ENCODE measurements at places on chromosomes 12 and 14.

DNA sequence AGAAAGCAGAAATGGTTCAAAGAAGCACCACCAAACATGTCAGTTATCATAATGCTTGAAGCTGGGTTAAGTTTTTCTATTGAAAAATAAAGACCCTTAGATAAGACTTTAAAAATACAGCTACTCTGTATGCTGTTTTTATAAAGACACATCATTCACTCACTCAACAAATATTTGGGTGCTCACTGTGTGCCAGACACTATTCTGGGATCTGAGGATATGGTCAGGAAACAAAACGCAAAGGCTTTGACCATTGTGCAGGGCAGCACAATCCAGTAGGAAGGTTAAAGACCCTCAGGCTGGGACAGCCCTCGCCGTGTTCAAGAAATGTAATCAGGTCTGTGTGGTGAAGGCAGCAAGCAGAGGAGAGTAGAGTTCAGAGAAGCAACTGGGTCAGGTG is 38.0 kb upstream of the DPY19L2 start:
- DNase-seq, result no peak

GRCh38 chr12:946631-947030 is 2.9 kb downstream of the RAD52 start:
- DNase-seq, result no peak

DNA sequence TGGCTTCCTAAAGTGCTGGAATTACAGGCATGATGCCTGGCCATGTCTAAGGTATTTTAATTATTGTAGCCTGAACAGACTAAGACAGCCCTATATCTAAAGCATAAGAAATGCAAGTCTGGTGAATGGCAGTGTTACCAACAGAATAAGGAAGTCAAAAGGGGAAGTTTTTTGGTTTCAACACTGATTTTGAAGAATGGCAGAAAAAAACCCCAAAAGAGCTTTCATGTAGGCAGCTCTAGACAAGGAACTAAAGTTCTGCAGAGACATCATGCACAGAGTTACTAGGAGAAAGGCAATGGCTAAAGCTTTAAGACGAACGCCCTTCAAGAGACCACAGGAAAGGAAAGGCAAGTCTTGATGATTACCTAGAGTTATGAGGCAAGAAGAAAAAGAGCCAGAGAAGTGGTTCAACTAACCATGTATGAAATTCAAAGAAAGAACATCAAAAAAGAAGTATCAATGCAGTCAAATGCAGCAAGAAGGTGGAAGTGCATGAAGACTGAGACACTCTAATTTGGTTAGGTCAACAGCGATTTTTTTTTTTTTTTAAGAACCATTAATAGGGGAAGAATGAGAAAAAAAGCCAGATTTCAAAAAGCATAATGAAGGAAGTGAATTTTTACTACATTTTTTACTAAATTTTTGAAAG is 50.8 kb downstream of the RPS6KA5 start:
- DNase-seq, result peak; percentile 9

DNA sequence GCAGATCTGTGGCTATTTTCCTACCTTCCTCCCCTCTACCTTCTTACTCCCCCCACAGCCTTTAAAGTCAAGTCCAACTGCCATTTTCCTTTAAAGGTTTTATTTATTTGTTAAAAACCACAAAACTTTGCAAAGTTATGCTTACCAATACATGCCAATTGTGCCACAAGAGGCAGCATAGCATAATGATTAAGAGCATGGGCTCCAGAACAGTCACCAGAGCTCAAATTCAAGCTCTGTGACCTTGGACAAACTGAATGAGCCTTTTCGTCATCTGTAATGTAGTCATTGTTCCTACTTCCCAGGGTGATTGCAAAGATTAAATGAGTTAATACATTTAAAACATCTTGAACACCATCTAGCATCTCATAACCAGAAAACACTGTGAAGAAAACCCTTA is 13.0 kb upstream of the FMNL3 start:
- DNase-seq, result no peak

DNA sequence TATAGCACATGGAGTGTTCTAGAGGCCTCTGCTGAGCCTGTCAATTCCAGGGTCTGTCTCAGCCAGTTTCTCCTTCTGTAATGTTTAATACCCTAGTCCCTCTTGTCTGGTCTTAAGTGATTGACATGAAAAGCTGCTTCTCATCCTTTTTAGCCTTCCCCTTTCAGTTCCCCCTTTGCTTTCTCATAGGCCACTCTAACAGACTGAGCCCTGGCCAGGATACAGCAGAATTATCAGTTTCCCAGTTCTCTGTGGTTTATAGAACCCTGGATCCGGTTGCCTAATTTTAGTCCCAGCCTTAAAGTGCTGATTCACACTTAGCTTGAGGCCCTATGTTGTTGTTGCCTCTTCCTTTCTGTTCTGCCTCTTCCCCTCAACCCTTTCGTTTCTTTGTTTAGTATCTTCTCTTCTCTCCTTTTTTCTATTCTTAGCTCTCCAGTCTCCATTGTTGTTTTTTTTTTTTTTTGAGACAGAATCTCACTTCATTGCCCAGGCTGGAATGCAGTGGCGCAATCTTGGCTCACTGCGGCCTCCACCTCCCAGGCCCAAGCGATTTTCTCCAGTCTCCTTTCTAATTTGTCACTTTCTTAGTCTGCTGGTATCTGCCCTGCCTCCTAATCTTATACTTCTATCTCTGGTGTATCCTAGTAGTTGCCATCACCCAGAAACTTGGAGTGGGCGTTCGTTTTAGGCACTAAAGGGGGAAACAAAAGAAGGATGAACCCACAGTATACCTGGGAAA is 2.9 kb upstream of the BIN2 start:
- DNase-seq, result peak; percentile 44

- DNase-seq, result no peak
Observed at GRCh38 chr12:113420996-113421595, 1.1 kb upstream of the SDSL start.

GRCh38 chr12:109612975-109613502 is 39.4 kb downstream of the MVK start:
- DNase-seq, result no peak

DNA sequence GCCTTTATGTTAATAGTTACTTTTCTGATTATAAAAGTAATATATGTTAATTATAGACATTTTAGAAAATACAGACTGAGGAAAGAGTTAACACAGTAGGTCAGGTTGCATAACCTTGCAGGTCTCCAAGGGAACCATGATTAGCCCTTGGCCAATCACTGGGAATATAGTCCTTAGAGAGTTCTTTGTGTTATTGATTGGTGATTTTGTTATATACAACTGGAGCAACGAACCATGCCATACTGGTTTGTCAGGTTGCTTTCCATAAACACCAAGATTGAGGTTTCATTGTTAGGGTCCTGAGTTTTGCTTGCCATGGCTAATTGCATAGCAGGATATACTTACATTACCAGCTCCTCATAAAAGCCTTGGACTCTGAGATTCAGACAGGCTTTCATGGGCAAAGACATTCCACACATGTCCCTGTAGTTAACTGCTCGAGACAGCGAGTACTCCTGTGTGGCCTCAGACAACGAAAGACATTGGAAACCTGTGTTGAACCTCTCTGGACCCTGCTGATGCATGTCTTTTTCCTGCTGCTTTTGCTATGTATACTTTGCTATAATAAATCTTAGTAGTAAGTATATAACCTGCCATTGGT is 33.7 kb downstream of the MAPK1IP1L start:
- DNase-seq, result no peak

DNA sequence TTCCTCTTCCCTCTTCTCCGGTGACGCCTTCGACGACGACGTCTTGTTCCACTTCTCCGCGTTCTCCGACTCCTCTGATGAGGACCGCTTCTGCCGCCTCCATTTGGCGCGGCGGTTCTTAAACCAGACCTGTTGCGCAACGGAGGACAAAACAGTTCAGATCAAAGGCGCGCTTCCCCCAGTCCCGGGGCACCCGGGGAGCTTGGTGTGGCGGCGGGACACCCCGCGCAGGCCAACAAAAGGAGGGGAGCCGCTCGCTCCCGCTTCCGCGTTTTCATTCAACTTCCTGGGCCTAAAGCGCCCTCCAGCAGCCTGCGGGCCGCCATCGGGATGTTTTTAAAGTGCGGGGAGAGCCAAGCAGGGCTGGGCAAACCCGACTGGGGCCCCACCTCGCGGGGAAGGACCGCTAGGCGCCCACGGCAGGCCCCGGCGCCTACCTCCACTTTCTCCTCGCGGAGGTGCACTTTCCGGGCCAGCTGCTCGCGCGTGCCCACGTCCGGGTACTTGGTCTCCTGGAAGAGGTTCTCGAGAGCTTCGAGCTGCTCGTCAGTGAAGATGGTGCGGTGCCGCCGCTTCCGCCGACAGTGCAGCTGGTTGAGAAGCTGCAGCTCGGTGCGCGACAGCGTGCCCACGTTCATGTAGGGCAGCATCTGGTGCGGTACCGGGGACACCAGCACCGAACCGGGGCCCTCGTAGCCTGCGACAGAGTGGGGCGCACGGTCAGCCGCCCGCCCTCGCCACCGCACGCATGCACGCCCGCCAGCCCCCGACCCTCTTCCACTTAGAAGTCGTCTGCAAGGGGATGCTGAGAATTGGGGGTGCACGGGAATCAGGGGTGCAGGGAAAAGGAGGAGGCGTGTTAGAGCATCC is 1.2 kb downstream of the GSC start:
- peak; percentile 10 for DNase-seq

DNA sequence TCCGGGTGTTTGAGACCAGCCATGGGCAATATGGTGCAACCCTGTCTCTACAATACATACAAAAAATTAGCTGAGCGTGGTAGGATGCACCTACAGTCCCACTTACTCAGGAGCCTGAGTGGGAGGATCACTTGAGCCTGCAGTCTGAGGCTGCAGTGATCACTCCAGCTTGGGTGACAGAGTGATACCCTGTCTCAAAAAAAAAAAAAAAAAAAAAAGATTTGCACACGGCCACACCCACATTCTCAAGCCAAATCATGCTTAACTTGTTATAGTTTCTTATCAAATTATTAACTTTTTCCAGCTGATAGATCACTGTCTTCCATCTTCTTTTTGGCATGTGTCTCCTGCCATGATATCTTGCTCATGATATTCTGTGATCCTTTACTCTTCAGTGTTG is 6.8 kb downstream of the DRAM1 start:
- no peak for DNase-seq

GRCh38 chr12:119079530-119079929 is 98.2 kb downstream of the SRRM4 start:
- DNase-seq, result no peak

- DNase-seq, result no peak
Observed at GRCh38 chr12:104722601-104723534, 235.2 kb downstream of the SLC41A2 start.
